ENCODE measurements at places on chromosomes 16 and 17. TPM values are rescaled to one million over a fixed set of nuclear protein-coding genes. Genes with fewer than 3 reads are reported as not detected.
A peak's percentile ranks its signal among the peaks of the same experiment; 100 is the strongest.

- no peak for DNase-seq
Measured at GRCh38 chr17:17713839-17714238, 32.6 kb downstream of the RAI1 start.

GRCh38 chr16:17437981-17438380 lies 32.8 kb downstream of the XYLT1 start:
- DNase-seq, result no peak

ZPBP2 gene
- polyA plus RNA-seq, result not detected

DNA sequence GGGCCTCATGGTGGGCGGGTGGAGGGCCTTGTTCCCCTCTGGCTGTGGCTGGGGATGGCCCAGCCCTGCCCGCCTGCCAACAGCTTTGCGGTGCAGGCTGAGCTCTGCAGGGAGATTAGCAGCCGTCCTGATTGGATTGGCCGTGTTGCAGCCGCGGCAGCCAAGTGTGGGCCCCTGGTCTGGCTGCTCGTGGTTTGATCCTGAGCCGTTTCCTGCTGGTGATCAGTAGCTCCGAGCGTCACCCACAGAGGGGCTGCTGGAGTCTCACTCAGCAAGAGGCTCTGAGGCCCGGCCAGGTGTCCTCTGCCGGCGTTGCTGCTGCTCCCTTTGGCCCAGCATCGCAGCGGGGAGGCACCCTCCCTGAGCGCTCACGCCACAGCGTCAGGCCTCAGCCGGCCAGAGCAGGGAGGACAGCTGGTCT lies 32.5 kb downstream of the BAIAP2 start:
- DNase-seq, result no peak

IGFALS gene
- polyA plus RNA-seq, result 0.87 TPM

GRCh38 chr16:53925526-53925925 lies 221.6 kb downstream of the FTO start:
- no peak for DNase-seq

- DNase-seq, result no peak
Measured at GRCh38 chr17:58246104-58246740, 7.8 kb downstream of the LPO start.

DNA sequence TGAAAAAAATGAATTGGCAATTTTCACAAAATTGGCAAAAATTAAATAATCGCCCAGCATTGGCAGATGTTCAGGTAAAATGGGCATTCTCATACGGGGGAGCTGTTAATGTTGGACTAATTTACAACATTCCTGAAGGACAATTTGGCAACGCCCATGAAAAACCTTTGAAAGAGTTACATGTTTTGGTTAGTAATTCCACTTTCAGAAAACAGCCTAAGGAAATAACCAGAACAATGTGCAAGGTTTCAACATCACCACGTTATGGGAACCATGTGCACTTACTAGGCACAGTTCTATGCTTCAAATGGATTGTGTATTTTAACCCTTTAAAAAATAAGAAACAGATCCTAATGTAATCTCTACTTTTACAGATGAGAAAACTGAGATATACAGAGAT lies 62.7 kb downstream of the CDYL2 start:
- no peak for DNase-seq

GRCh38 chr17:8408371-8408770 lies 10.7 kb upstream of the RNF222 start:
- no peak for DNase-seq

BICDL2 gene
- polyA plus RNA-seq, result 7.7 TPM

DNA sequence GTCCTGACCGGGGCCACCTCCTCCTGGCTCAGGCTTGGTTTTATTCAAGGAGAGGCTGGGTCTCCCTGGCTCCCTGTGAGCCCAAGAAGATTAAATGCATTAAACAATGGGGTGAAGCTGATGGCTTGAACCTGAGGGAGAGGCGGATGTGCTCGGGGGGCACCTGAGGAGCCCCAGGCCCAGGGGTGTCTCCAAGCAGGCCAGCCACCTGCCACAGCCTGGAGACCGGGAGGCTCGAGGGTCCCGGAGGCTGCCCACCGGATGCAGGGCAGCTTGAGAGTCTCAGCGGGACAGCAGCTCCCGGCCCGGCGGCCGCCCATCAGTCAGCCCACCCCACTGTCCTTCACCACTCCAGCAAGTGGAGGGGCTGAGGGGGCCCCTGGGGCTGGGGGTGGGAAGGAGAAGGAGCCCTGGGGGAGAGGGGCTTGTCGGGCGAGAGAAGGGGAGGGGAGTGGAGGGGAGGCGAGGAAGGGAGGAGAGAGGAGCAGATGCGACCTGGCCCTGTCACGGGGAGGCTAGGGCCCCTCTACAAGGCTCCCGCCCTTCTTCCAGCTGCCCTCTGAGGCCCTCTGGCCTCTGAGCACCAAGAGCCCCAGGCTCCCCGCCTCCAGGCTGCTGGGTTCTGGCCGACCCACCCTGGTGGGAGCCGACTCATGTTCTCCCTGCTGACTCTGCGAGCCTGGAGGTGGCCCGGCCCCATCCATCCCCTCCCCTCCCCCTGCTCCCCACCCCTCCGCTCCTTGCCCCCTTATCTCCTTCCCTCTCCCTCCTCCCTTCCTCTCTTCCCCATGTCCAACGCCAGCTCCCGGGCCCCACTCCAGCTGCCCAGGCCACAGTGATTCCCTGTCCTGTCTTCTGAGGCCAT lies 13.2 kb downstream of the CD7 start:
- DNase-seq, result no peak

TNRC6C gene
- polyA plus RNA-seq, result 10.9 TPM

GRB2 gene
- 185 TPM for polyA plus RNA-seq

- no peak for DNase-seq
Measured at GRCh38 chr16:26521626-26522025, 545.1 kb upstream of the C16orf82 start.

- no peak for DNase-seq
Measured at GRCh38 chr17:8310601-8311123, 621 bp downstream of the ARHGEF15 start.

DNA sequence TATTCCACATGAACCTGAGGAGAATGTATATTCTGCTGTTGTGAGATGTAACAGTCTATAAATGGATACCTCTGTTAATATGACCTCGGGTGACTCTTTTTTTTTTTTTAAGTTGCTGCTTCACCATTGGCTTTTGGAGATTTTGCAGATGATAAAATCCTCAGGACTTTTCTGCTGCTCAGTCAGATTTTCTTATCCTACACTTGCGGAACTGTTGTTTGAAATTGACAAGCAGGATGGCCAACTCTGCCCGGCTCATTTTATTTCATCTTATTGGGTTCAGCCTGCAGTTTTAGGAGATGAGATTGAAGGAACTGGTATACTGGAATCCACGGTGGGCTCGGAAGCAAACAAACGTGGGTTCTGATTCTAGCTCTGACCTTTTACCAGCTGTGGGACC lies 19.3 kb downstream of the IL4R start:
- DNase-seq, result no peak

DNA sequence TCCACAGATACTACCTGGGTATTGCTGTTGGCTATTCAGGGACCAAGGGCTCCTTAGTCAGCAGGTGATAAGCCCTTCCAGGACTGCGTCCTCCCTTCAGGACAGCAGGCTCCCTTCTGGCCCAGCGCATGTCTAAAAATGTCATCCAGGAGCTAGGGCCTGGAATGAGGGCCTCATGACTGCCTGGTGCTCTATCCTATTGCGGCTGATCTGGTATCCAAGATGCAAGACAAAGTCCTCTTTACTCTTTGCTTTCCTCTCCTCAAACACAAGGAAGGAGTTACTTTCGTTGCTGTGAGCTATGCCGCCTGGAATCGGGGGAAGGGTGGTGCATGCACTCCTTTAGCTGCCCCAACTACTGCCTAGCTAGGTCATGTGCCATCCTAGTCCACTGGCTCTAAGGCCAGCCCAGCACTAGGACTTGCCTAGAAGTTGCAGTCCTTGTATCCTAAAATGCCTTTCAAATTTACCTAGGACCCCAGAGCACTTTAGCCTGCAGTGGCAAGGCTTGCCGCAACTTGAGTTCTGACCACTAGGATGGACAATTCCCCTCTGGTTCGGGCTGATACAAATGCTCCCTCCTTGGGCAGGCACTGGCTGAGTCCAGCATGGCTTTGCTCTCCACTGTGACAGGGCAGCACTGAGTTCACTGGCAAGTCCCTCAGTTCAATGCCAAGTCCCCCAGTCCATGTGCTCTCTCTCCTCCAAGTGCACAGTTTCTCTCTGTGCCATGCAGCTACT lies 10.1 kb upstream of the TMEM219 start:
- no peak for DNase-seq

GRCh38 chr16:49599704-49600103 lies 226.1 kb downstream of the C16orf78 start:
- DNase-seq, result no peak

EPX gene
- 0.31 TPM for polyA plus RNA-seq

DLG4 gene
- polyA plus RNA-seq, result 47.6 TPM

GRCh38 chr16:82404586-82405315 lies 222.0 kb upstream of the CDH13 start:
- no peak for DNase-seq

- no peak for DNase-seq
Measured at GRCh38 chr17:28554565-28554964, 2.1 kb upstream of the UNC119 start.

GABARAP gene
- polyA plus RNA-seq, result 299 TPM

DNA sequence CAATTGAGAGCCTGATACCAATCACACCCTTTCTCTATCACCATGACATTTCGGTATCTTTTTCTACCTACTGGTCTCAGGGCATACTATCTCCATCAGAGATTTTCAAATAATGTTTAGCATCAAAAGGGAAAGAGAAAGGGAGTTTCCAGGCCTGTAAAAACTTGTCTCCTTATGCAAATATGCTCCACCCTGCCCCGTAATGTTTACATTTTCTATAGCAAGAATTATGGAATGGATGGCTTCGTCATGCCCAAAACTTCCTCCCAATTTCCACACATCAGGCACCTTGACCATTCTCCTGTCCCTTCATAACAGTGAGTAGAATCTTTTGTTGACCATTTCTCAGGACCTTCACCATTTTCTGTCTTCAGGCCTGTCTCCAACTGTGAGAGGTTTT lies 30.9 kb upstream of the HLF start:
- no peak for DNase-seq

GRCh38 chr16:84179612-84180320 lies 7.1 kb downstream of the TAF1C start:
- no peak for DNase-seq

- DNase-seq, result no peak
Measured at GRCh38 chr16:3509470-3509928, 8.7 kb downstream of the CLUAP1 start.

C16orf92 gene
- not detected for polyA plus RNA-seq

GRCh38 chr16:59296888-59297287 lies 562.8 kb upstream of the GOT2 start:
- DNase-seq, result no peak

SUPT4H1 gene
- 98.2 TPM for polyA plus RNA-seq

DNA sequence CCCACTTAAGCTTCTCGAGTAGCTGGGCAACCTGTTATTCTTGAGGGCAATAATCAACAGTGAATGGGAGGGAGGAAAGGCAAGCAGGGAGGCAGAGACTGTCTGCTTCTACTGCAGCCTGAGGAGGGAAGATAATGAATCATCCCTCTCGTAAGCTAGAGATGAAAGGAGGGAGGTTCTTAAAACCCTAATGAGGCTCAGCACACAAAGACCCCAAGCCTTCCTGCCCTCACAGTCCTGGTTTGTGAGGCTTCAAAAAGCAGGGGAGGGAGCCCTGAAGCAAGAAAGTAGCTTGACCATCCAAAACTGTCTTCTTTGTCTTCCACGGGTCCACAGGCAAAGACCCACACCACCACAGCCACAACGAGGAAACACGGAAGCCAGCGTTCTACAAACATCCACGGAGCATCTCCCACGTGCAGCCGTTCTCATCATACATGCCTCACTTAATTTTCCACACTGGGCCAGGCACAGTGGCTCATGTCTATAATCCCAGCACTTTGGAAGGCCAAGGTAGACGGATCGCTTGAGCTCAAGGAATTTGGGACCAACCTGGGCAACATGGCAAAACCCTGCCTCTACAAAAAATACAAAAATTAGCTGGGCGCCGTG lies 1.8 kb downstream of the PIK3R5 start:
- no peak for DNase-seq

DNA sequence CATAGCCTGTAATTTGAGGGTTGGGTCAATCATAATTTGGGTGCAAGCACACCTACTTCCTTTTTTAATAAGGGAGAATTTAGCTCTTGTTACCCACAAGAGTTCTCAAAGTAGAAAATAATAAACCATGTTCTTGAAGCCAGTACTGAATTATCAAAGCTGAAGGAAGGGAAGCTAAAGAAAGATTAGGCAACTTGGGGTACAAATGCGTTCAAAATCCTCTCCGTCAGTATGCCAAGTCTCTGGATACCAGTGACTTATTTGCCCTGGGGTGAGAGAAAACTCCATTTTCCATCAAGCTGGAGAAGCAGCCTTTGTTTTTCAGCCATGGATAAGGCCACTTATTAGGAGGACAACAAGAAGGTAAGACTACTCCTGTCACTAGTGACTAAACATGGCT lies 23.5 kb upstream of the DHRS13 start:
- DNase-seq, result no peak

DNA sequence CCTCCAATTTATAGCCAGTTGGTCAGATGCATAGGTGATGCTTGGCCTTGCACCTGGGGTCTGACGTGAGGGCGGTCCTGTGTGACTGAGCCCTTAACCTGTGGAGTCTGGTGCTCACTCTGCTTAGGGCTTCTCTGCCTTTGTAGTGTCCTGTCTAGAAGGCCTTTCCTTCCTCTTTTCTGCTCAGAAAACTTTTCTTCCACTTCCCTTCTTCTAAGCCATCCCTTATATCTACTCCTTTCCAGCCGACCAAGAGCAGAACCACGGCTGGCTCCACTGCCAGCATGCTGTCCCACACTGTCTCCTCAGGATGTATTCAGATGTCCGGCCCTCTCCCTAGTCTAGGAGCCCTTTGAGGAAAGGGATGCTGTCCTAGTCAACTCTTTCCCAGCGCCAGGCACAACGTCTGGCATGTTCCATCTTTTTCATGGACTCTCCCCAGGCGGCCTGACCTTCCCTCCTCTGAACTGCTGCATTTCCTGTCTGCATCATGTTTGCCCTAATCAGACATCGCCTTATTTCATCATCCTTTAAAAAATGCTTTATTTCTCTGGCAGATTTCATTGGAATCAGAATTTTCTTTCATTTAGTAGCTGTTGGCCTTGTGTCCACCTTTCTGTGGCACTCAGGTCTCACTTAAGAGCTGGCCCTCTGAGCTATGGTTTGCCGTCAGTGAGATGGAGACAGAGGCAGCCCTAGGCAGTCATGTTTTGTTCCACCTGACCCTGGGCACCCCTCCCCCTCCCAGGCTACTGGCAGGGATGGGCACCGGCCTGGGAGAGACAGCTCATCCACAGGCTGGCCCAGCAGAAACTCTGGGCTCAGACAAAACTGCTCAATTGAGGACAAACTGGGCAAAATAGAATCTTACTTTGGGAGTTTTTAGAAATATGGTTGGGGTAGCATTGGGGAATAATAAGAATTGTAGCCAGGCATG lies 15.5 kb upstream of the BRCA1 start:
- DNase-seq, result no peak

- no peak for DNase-seq
Measured at GRCh38 chr17:62194401-62194800, 129.3 kb upstream of the MED13 start.

GRCh38 chr17:46266656-46267544 lies 28.0 kb upstream of the LRRC37A start:
- DNase-seq, result peak; percentile 81

GRCh38 chr17:16247586-16247984 lies 30.6 kb downstream of the PIGL start:
- DNase-seq, result no peak

- DNase-seq, result no peak
Measured at GRCh38 chr17:33864758-33865229, 390.3 kb upstream of the CCL2 start.

NDUFAB1 gene
- 106 TPM for polyA plus RNA-seq

PPP1R27 gene
- polyA plus RNA-seq, result 43.5 TPM

Measured in muscle of arm (tissue), 14 donors.